ENCODE measurements at places on chromosomes 3 and 15. TPM values are rescaled to one million over a fixed set of nuclear protein-coding genes. Genes with fewer than 3 reads are reported as not detected.

Gene STRIT1
- total RNA-seq, result not detected

GRCh38 chr3:155281912-155282311, 11.6 kb downstream of the STRIT1 start:
- DNase-seq, result peak; percentile 3

GRCh38 chr15:94127006-94127405, 104.4 kb upstream of the MCTP2 start:
- DNase-seq, result no peak

DNA sequence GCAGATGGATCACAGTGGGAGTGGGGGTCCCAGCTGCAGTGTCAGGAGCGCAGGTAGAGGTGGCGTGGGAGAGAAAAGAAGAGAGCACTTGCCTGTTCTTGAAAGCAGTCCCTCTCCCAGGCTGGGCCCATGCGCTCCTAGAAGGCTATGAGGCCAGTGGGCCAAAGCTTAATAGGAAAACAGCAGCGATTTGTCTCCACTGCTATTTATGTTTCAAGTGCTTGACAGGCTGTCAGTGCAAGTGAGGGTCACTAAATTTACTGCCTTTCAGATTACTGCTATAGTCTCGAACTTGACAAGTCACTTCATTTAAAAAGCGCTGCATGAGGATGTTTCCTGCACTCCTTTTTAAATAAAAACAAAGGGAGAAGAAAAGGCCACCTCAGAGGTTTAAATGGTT, 239.5 kb downstream of the GAP43 start:
- DNase-seq, result no peak

GRCh38 chr3:43857361-43858293, 166.9 kb downstream of the ABHD5 start:
- no peak for DNase-seq

DNA sequence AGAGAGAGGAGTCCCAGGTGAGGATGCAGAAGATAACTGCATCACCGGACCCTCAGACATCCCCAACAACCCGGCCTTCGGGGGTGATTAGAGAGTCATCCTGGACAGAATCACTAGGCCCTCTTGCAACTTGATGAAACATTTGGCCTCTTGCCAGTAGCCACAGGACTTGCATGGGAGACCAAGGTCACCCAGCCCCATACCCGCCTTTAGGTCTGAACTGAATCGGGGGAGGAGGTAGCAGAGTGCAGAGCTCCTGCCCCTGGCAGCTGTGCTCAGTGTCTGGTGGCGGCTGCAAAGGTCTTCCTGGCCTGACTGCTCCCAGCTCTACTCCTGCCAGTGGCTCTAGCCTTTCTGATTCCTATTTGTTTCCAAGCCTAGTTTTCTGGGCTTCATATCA, 12.4 kb downstream of the PIF1 start:
- peak; percentile 50 for DNase-seq

Gene PDZRN3
- total RNA-seq, result 70.8 TPM

Gene MORC1
- total RNA-seq, result not detected

- DNase-seq, result no peak
Measured at GRCh38 chr15:74667975-74668374, 27.8 kb downstream of the EDC3 start.

DNA sequence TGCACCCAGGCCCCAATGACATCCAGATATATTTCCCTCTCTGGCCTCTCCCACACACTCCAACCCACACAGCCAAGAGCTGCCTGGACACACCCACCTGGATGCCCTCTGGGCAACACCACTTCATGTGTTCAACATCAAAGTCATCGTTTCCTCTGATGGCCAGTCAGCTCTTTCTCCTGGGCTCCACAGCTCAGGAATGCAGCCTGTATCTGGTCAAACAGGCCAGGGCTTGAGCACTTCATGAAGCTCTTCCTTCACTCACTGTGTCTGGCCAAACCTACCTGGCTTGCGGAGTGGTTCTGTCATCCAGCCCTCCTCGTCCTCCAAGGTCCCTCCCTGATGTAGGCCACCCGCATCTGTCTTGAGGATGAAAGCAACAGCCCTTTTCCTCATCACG, 35.8 kb upstream of the SLC6A11 start:
- DNase-seq, result no peak

Gene FAM240A
- total RNA-seq, result not detected

- no peak for DNase-seq
Measured at GRCh38 chr3:140146668-140147067, 211.7 kb downstream of the CLSTN2 start.

Gene TMEM45A
- total RNA-seq, result 16.9 TPM

DNA sequence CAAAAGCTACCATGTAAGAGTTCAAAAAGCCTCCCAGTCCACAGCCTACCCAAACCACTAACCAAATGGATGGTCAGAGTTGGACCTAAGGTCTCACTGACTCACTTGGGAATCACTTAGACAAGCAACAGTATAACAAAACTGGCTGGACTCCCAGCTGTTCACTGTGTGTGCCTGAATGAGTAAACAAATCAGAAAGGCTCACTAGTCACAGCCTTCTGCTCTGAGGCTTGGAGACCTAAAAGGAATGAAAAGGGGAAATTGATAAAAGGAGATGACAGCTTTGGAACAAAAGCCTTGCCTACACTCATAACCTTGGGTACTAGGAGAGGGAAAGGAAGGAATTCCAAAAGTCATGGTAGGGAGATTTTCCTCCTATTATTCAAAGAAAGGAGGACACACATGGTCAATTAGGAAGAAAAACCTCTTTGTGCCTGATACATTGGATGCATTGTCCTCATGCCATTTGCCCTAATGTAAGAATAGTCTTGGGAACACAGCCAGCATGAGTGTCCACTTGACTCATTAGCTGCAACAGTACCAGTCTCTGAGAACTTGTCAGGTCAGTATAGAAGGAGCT, 92.3 kb downstream of the FRMD5 start:
- DNase-seq, result peak; percentile 99
